BJ (cell line): ENCODE measurements at places on chromosomes 11 and 22. TPM values are rescaled to one million over a fixed set of nuclear protein-coding genes. Genes with fewer than 3 reads are reported as not detected.

- no peak for DNase-seq
Observed at GRCh38 chr22:19811811-19812771, 42.6 kb downstream of the GNB1L start.

- DNase-seq = no peak
Observed at GRCh38 chr11:123062892-123063825, 1.2 kb upstream of the HSPA8 start.

GRCh38 chr22:31490496-31490925, 869 bp upstream of the EIF4ENIF1 start:
- DNase-seq = peak; percentile 7

DNA sequence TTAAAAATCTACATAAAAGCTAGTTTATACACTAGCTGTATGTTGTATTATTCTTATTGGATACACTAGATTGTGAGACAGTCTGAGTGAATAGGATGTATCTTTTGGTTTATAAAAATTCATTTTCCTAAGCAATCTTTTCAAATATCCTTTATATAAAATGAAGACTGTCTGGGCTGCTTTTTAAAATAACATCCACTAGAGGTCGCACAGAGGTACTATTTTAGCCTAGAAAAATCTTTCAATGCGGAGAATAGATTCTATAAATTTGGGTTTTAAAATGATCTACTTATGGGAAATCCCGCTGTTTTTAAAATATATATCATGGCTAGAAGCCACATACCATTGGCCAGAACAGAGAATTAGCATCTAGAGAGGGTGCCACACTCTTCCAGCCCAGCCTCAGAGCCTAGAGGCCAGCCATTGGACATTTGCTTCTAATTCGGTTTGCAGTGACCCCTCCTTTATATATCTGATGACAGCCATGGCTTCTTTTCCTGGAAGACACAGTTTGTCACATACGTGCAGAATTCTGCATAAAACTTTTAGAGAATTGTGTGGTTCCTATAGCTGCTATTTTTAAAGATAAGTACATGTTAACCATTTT, 7.3 kb downstream of the C11orf97 start:
- DNase-seq = no peak

GRCh38 chr11:78645226-78646202, 70.8 kb upstream of the NARS2 start:
- no peak for DNase-seq

- DNase-seq = no peak
Observed at GRCh38 chr11:96012086-96012824, 88.3 kb upstream of the MTMR2 start.

- no peak for DNase-seq
Observed at GRCh38 chr11:72927380-72927779, 113.2 kb downstream of the ATG16L2 start.

- no peak for DNase-seq
Observed at GRCh38 chr22:19674129-19674928, 40.0 kb upstream of the SEPTIN5 start.

DNA sequence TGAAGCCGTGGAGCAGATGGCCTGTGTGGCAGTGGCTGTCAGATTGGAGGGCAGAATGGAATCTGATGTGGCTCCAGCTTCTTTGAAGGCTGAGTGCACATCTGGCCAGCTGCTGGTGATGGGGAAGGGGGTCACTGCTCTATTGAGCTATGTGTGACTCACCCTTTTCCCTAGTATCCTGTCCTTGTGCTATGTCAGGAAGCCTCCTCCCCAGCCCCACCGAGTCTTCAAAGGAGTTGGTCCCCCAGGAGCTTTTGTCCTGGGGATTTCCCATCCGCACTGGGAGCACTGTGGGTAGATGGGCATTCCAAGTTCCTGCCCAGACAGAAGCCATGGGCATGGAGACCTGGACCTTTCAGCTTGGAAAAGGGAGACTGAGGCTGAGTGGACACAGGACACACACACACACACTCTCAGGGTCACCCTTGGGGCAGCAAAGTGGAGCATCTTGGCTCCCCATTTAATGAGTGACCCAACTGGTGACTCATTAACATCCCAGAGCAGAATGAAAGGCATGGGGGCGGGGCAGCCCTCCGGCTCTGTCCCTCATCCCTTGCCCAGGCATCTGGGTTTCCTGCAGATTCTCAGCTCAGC, 3.3 kb downstream of the SERPINH1 start:
- peak; percentile 53 for DNase-seq

DNA sequence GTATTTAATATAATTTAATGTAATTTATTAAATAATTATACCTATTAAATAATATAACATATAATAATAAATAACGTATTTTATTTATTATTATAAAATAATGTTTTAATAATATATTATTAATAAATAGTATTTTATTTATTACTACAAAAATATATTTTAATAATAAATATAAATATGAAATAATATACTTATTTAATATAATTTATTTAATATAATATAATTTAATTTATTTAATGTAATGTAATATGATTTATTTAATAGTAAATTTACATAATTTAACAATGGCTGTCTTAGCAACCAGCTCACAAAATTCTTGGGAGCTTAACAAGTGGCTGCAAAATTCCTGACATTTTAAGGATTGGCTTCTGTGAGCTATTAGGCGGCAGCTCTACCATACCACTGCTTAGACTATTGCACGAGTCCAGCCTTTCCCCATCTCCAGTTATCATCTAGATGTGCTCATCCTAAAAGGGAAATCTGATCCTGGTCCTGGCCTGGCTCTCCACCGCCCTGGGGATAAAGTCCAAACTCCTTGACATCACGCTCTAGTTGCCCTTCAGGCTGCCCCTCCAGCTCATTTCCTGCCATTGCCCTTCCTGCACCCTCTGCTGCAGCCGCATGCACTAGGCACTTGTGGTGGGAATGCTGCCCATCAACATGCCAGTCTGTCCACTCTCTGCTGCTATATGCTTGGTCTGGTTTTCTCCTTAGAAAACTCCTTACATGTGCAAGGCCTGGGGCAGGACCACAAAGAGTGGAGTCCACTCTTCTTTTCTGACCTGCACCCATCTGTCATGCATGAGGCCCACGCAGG, 9.8 kb downstream of the MMP20 start:
- no peak for DNase-seq

- no peak for DNase-seq
Observed at GRCh38 chr11:13168271-13168670, 109.3 kb upstream of the BMAL1 start.

- DNase-seq = no peak
Observed at GRCh38 chr11:43925063-43925931, 17.1 kb upstream of the C11orf96 start.

GRCh38 chr11:86696451-86696850, 24.0 kb upstream of the ME3 start:
- no peak for DNase-seq

DNA sequence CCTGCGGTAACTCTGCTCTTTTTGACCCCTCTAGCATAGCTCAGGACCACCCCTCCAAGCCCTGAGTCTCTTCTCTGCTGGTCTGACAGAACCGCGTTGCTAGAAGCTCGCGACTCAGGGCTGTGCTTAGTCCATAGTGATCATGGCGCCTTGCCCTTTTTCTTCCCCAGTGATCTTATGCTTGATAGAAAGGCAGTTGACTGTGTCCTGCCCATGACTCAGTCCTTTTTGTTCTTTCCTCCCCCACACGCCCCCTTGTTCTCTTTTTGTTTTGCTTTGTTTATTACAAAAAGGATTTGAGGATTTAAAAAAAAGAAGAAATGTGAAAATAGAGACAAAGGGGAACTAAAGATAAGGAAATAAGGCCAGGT, 17.5 kb downstream of the IL17RA start:
- no peak for DNase-seq

- DNase-seq = no peak
Observed at GRCh38 chr11:70643642-70644041, 245.3 kb downstream of the CTTN start.

DNA sequence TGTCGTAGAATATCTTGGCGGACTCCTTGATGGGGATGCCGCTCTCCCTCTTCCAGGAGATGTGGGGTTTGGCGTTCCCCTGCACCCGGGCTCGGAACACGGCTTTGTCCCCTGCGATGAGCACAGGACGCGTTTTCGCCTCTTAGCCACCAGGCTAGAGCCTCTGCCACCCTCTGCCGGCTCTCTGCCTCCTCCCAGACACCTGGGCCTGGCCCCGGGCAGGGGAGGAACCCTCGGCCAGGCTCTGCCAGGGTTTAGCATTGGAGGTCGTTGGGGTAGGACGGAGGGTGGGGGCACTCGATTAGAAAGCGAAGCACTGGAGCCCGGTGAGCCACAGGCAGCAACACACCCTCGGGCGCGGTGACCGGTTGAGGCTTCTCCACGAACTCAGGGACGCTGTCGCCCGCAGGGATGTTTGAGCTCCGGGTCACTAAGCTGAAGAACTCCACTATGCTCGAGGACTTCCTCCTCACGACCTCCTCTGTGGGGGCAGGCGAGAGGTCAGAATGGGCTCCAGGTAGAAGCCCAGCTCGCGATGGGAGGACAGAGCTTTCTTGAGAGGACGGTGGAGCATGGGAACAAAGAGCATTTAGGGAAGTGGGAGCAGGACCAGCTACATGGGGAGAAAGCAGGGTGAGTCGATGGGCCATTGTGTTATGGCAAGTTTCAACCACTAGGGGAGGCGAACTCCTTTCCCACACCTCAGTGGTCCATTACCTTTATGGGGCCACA, 4.3 kb downstream of the IGSF22 start:
- no peak for DNase-seq

DNA sequence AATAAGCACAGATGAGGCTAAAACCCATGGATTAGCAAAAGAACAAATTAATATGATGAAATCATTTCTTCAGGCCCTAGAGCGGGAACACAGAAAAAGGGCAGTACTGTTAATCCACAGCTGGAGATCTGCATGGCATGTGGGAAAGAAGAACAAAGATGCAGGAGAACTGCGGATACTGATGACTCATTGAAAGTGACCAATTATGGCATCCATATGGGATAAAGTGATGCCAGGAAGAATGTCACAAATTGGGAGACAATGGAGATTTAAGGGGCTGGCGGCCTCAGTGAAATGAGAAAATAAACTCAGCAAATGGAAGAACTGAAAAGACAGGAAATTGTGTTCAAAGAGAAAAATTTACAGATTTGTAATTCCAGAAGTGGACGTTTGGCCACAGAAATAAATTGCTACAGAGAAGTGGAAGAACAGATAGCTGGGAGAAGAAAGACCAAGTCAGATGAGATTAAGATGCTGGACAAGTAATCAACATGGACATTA, 39.4 kb downstream of the SIK3 start:
- DNase-seq = no peak

KCNQ1 gene
- not detected in 2 replicates for polyA plus RNA-seq

TBX10 gene
- polyA plus RNA-seq = not detected in 2 replicates

CCDC73 gene
- not detected in 2 replicates for polyA plus RNA-seq

PGM2L1 gene
- polyA plus RNA-seq = 0.97 and 1.6 TPM in 2 replicates

ASRGL1 gene
- 0.58 and 0.75 TPM in 2 replicates for polyA plus RNA-seq

CYP2D6 gene
- 0.54 and 0.77 TPM in 2 replicates for polyA plus RNA-seq

CLTCL1 gene
- 11.4 and 14.0 TPM in 2 replicates for polyA plus RNA-seq

FXYD2 gene
- not detected in 2 replicates for polyA plus RNA-seq

MMP13 gene
- polyA plus RNA-seq = 0.06 TPM in 1 of 2 replicates, not detected in the other

DYNC2H1 gene
- polyA plus RNA-seq = 6.1 and 11.0 TPM in 2 replicates
